ENCODE measurements at places on chromosomes 2 and 18. TPM values are rescaled to one million over a fixed set of nuclear protein-coding genes. Genes with fewer than 3 reads are reported as not detected.

DNA sequence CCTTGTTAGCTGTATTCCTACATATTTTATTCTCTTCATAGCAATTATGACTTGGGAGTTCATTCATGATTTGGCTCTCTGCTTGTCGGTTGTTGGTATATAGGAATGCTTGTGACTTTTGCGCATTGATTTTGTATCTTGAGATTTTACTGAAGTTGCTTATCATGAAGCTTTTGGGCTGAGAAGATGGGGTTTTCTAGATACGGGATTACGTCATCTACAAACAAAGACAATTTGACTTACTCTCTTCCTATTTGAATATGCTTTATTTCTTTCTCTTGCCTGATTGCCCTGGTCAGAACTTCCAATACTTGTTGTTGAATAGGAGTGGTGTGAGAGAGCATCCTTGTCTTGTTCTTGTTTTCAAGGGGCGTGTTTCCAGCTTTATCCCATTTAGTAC lies 569.8 kb upstream of the NRXN1 start:
- no peaks in the 10 kb centered on the region for H3K4me1 ChIP-seq
- H3K36me3 ChIP-seq: no peaks in the 10 kb centered on the region
- no peak for DNase-seq
- no peaks in the 10 kb centered on the region for H3K27me3 ChIP-seq

DNA sequence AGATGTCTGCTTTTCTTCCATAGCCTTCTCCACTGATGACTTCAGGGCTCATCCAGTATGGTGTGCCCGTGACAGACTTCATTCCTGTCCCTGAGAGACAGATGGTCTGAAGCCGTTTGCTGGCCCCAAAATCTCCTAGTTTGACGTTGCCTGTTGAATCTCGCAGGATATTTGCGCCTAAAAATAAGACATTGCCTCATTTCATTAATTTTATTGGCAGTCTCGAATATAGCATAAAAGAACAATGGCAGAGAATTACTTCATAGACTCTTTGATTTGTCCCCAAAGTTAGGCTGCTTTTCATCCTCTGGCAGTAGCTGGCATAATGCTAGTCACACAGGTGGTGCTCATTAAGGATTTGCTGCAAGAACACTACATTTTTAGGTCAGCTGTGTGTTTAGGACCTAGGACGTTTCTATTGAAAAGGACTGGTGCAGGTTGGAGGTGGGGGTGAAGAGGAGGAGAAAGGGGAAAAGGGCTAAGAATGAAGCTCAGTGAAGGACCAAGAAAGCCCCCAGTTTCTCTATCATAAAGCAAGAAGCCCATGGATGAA lies 14.7 kb upstream of the ERCC3 start:
- H3K4me3 ChIP-seq: no peak overlapping the region
- no peaks in the 10 kb centered on the region for H3K4me1 ChIP-seq
- H3K27ac ChIP-seq: no peak overlapping the region
- DNase-seq: no peak
- H3K36me3 ChIP-seq: no peaks in the 10 kb centered on the region
- no peaks in the 10 kb centered on the region for H3K27me3 ChIP-seq

LRATD1 gene
- total RNA-seq: 35.1 TPM

GPR35 gene
- total RNA-seq: 14.7 TPM

- no peaks in the 10 kb centered on the region for H3K36me3 ChIP-seq
- H3K27me3 ChIP-seq: no peaks in the 10 kb centered on the region
- H3K4me1 ChIP-seq: peaks cover 17% of the 10 kb centered on the region
- peak overlapping the region; percentile 72 for H3K27ac ChIP-seq
These were observed 60.8 kb upstream of the GLS start for GRCh38 chr2:190819840-190820301.

GRCh38 chr2:2456721-2457120 lies 125.6 kb upstream of the MYT1L start:
- H3K4me3 ChIP-seq: no peak overlapping the region
- DNase-seq: no peak
- no peaks in the 10 kb centered on the region for H3K27me3 ChIP-seq
- no peaks in the 10 kb centered on the region for H3K36me3 ChIP-seq
- H3K27ac ChIP-seq: no peak overlapping the region

CCBE1 gene
- total RNA-seq: 3.1 TPM

DNA sequence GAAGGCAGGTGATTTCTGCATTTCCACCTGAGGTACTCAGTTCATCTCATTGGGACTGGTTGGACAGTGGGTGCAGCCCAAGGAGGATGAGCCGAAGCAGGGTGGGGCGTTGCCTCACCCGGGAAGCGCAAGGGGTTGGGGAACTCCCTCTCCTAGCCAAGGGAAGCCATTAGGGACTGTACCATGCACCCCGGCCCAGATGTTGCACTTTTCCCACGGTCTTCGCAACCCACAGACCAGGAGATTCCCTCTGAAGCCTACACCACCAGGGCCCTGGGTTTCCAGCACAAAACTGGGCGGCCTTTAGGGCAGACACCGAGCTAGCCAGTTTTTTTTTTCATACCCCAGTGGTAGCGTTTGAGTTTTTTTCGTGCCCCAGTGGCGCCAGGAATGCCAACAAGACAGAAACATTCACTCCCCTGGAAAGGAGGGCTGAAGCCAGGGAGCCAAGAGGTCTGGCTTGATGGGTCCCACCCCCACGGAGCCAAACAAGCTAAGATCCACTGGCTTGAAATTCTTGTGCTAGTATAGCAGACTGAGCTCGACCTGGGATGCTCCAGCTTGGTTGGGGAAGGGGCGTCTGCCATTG lies 75.9 kb upstream of the RANBP2 start:
- no peak overlapping the region for H3K27ac ChIP-seq
- H3K4me3 ChIP-seq: no peak overlapping the region
- no peaks in the 10 kb centered on the region for H3K36me3 ChIP-seq

GRCh38 chr2:137638932-137639331 lies 325.3 kb upstream of the HNMT start:
- H3K27ac ChIP-seq: no peak overlapping the region
- no peaks in the 10 kb centered on the region for H3K27me3 ChIP-seq
- no peaks in the 10 kb centered on the region for H3K4me1 ChIP-seq
- H3K4me3 ChIP-seq: no peak overlapping the region

GCG gene
- total RNA-seq: 21.1 TPM

DNA sequence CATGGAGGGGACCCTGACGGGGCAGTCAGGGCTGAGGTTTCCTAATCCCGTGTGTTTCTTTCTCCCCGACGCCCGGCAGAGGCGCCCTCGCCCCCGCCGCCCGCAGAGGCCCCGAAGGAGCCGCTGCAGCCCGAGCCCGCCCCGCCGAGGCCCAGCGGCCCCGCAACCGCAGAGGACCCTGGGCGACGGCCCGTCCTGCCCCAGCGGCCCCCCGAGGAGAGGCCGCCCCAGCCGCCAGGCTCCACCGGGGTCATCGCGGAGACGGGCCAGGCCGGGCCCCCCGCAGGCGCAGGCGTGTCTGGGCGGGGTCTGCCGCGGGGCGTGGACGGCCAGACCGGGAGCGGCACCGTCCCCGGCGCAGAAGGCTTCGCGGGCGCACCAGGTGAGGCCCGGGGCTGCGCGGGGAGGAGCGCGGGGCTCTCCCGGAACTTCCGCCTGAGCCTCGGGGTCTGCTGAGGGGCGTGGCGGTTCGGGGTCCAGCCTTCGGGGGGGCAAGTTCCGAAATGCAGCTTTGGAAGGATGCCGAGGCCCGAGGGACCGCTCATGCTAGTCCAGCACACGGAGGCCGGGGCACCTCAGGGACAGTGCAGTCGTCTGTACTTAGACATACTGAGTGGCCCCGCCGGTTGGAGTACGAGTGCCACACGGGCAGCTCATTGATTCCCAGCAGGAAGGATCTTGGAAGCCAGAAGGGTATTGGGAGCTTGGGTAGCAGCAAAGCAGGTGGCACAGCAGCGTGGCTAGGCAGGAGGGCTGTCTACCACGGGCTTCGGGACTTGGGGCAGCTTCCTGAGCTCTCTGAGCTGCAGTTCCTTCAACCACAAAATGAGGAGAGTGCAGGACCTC lies 60.1 kb downstream of the EMILIN2 start:
- no peaks in the 10 kb centered on the region for H3K36me3 ChIP-seq
- peak overlapping the region; percentile 75 for H3K4me3 ChIP-seq
- DNase-seq: peak; percentile 71
- peaks cover 24% of the 10 kb centered on the region for H3K4me1 ChIP-seq

DNA sequence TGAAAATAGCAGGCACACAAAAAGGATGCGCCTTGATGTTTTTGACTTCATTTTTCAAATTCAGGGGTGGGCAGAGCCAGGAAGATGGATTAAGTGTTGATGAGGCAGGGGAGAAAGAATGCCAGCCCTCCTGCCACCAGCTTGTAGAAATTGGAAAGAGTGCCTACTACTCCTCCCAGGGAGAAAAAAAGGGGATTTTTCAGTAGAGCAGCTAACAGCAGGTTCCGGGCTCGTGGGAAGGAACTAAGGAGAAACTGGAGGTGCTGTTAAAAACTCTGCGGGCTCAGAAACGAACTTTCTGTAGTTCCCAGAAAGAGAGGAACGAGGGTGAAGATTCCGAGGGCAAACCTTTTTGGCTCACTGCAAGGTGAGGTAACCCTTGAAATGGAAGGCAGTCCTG lies 100.1 kb upstream of the MCFD2 start:
- no peaks in the 10 kb centered on the region for H3K27me3 ChIP-seq
- no peak overlapping the region for H3K4me3 ChIP-seq
- no peaks in the 10 kb centered on the region for H3K36me3 ChIP-seq
- no peak overlapping the region for H3K27ac ChIP-seq
- H3K4me1 ChIP-seq: no peaks in the 10 kb centered on the region

GRCh38 chr2:113316085-113316484 lies 37.4 kb upstream of the PAX8 start:
- H3K27me3 ChIP-seq: peaks cover 8% of the 10 kb centered on the region
- no peaks in the 10 kb centered on the region for H3K4me1 ChIP-seq
- DNase-seq: no peak

ADD2 gene
- 2.4 TPM for total RNA-seq

GRCh38 chr2:54566896-54567295 lies 110.8 kb downstream of the SPTBN1 start:
- no peaks in the 10 kb centered on the region for H3K36me3 ChIP-seq
- H3K4me1 ChIP-seq: peaks cover 65% of the 10 kb centered on the region
- no peak overlapping the region for H3K4me3 ChIP-seq
- peak overlapping the region; percentile 44 for H3K27ac ChIP-seq
- no peak for DNase-seq

GRCh38 chr2:144965172-144965571 lies 445.3 kb upstream of the ZEB2 start:
- no peaks in the 10 kb centered on the region for H3K27me3 ChIP-seq
- H3K27ac ChIP-seq: no peak overlapping the region
- no peaks in the 10 kb centered on the region for H3K36me3 ChIP-seq
- H3K4me1 ChIP-seq: no peaks in the 10 kb centered on the region
- no peak for DNase-seq
- no peak overlapping the region for H3K4me3 ChIP-seq

- no peaks in the 10 kb centered on the region for H3K4me1 ChIP-seq
- no peak overlapping the region for H3K27ac ChIP-seq
- H3K4me3 ChIP-seq: no peak overlapping the region
- H3K27me3 ChIP-seq: no peaks in the 10 kb centered on the region
- H3K36me3 ChIP-seq: no peaks in the 10 kb centered on the region
- no peak for DNase-seq
These were observed 293.5 kb downstream of the ARHGAP15 start for GRCh38 chr2:143422681-143423080.

DNA sequence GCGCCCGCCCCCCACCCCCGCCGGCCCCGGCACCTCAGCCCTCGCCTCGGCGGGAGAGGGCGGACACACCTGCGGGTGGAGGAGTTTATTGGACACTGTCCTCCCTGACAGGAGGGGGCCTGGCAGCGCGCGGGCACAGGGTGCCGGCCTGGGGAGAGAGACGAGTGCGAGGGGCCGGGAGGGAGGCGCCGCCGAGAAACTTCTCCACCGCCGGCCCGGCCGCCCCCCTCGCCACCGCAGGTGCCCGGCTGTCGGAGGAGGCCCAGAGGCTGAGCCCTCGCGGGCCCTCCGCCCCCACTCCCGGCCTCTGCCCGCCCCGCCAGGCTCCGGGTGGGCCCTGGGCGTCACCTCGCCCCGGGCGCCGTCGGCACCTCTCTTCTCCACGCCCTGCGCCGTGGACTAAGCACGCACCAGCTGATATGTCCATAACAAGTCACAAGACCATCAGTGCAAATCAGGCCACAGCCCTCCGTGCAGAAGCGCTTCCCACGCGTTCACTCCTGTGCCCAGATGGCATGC lies 311.3 kb downstream of the CELF4 start:
- peaks cover 10% of the 10 kb centered on the region for H3K4me1 ChIP-seq
- peaks cover 10% of the 10 kb centered on the region for H3K27me3 ChIP-seq
- no peaks in the 10 kb centered on the region for H3K36me3 ChIP-seq
- H3K4me3 ChIP-seq: peak overlapping the region; percentile 33

DNA sequence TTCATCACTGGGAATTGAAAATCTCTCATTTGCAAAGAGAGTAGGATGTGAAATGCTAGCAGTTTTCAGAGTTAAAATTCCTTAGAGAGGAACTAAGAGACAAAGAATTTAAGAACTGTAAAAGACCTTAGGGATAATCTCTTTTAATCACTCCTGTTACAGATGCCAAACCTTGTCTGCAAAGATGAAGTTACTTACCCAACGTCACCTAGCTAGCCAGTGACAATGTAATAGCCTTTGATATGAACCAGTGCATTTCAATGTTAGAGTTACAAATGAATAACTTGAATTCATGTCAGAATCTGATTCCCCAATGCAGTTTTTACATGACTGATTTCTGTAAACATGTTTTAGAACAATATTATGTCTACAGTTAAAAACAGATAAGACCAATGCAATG lies 190.1 kb downstream of the LRP1B start:
- DNase-seq: no peak
- H3K4me3 ChIP-seq: no peak overlapping the region
- no peaks in the 10 kb centered on the region for H3K36me3 ChIP-seq
- H3K27me3 ChIP-seq: no peaks in the 10 kb centered on the region

GRCh38 chr2:236550701-236551465 lies 18.7 kb upstream of the ACKR3 start:
- no peak for DNase-seq
- H3K36me3 ChIP-seq: no peaks in the 10 kb centered on the region
- H3K4me1 ChIP-seq: peaks cover 6% of the 10 kb centered on the region
- no peaks in the 10 kb centered on the region for H3K27me3 ChIP-seq
- no peak overlapping the region for H3K4me3 ChIP-seq

DNA sequence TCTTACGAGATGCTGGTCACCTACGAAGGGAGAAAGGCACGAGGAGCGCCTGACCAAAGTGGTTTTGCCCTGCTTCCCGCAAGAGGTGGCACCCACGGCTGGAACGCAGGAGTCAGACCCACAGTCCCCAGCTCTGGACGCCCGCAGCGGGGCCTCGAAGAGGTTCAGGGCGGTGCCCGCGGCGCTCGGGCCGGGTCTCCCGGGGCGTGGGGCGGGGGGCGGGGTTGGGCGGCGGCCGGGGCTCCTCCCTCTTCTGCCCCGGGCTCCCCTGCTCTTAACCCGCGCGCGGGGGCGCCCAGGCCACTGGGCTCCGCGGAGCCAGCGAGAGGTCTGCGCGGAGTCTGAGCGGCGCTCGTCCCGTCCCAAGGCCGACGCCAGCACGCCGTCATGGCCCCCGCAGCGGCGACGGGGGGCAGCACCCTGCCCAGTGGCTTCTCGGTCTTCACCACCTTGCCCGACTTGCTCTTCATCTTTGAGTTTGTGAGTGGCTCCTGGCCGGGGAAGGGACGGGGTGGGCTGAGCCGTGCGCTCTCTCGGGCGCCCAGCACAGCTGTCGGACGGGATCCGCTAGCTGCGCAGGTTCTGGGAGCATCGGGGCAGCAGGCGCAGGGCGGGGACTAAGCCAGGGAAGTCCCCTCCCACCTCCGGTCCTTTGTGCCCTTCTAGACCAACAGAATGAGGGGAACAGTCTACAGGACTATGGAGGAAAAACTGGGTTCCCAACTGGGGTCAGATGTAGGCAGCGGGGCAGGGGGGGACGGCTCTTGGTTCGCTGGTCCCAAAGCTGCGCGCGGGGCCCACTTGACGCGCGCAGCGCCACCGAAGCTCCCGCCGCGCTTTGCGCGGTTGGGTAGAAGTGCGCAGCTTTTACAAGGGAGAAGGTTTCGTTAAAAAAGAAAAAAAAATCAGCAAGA lies at the start of gene MAL:
MAL (plus strand) TSS at position 303 of the 914 bp plus-strand sequence; CDS start at position 388, 85 bp downstream.
- no peak within 1 kb of the TSS for H3K27ac ChIP-seq
- H3K27me3 ChIP-seq: peaks cover 37% of the 10 kb centered on the region
- no peak within 1 kb of the TSS for H3K4me3 ChIP-seq
- H3K36me3 ChIP-seq: no peaks in the 10 kb centered on the region
